ENCODE measurements at places on chromosomes 2 and 18.
A peak's percentile ranks its signal among the peaks of the same experiment; 100 is the strongest.

- peaks cover 14% of the 10 kb centered on the region for H3K4me1 ChIP-seq
- no peaks in the 10 kb centered on the region for H3K36me3 ChIP-seq
- H3K27me3 ChIP-seq = peaks cover 19% of the 10 kb centered on the region
- H3K4me3 ChIP-seq = no peak overlapping the region
- no peak for DNase-seq
Measured at GRCh38 chr2:231930593-231931281, 4.5 kb upstream of the NPPC start.

GRCh38 chr2:127045792-127046501 lies 61.0 kb downstream of the BIN1 start:
- no peak for DNase-seq

DNA sequence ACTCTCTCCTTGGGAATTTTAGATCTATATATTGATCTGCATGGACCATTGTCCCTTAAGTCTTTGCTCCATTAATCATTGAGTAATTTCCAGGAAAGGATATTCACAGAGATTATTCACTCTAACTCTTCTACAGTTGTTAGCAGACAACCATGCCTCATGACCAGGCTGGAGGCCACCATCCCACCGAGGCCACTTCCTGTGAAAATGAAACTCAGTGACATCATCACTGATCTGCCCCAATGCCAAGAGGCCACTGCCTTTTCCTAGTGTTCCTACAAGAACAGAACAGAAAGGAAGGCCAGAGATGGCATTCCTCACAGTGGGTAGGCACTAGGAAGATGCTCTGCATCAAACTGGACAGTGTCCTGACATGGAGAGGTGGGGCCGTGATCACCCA lies 161.3 kb downstream of the DTNA start:
- no peak for DNase-seq
- no peaks in the 10 kb centered on the region for H3K36me3 ChIP-seq
- no peak overlapping the region for H3K27ac ChIP-seq
- no peak overlapping the region for H3K4me3 ChIP-seq

- DNase-seq = no peak
- no peaks in the 10 kb centered on the region for H3K27me3 ChIP-seq
- no peak overlapping the region for H3K27ac ChIP-seq
- H3K4me1 ChIP-seq = no peaks in the 10 kb centered on the region
- H3K4me3 ChIP-seq = no peak overlapping the region
Measured at GRCh38 chr2:142849820-142850219, 27.6 kb upstream of the KYNU start.

- DNase-seq = peak; percentile 55
- no peaks in the 10 kb centered on the region for H3K36me3 ChIP-seq
- H3K4me3 ChIP-seq = peak overlapping the region; percentile 53
- H3K4me1 ChIP-seq = peaks cover 47% of the 10 kb centered on the region
- no peaks in the 10 kb centered on the region for H3K27me3 ChIP-seq
- H3K27ac ChIP-seq = peak overlapping the region; percentile 97
Measured at GRCh38 chr2:70141212-70141901, 49.5 kb downstream of the C2orf42 start.

GRCh38 chr2:96502891-96503636 lies 2.1 kb downstream of the NEURL3 start:
- no peak overlapping the region for H3K27ac ChIP-seq
- H3K4me1 ChIP-seq = peaks cover 16% of the 10 kb centered on the region
- no peaks in the 10 kb centered on the region for H3K27me3 ChIP-seq
- no peaks in the 10 kb centered on the region for H3K36me3 ChIP-seq

- H3K36me3 ChIP-seq = no peaks in the 10 kb centered on the region
- H3K27ac ChIP-seq = no peak overlapping the region
- H3K27me3 ChIP-seq = no peaks in the 10 kb centered on the region
- DNase-seq = no peak
- H3K4me3 ChIP-seq = no peak overlapping the region
Measured at GRCh38 chr18:12296457-12296856, 11.6 kb upstream of the TUBB6 start.

DNA sequence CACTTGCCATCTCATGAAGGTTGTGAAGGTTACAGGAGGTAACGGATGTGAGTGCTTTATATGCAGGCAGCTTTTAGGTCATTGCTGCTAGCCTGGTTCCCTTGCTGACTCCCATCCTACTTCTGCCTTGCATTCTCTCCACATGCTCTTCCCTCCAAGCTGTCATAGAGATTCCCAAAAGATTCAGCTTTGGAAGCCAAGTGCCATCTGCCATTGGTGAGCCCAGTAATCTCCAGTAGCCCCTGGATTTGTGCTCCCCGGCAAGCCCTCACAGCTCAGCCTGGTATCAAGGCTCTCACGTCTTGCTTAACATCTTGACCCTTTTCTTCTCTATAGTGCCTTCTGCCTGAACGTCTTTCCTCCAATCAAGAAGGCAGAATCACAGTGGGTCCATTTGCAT lies 61.6 kb downstream of the MYT1L start:
- H3K4me3 ChIP-seq = no peak overlapping the region
- H3K36me3 ChIP-seq = no peaks in the 10 kb centered on the region
- H3K27me3 ChIP-seq = no peaks in the 10 kb centered on the region

- no peaks in the 10 kb centered on the region for H3K4me1 ChIP-seq
- H3K36me3 ChIP-seq = no peaks in the 10 kb centered on the region
- H3K27ac ChIP-seq = no peak overlapping the region
- no peak overlapping the region for H3K4me3 ChIP-seq
- DNase-seq = no peak
Measured at GRCh38 chr2:82340578-82341053, 2036.1 kb upstream of the LRRTM1 start.

GRCh38 chr2:153068915-153069314 lies 350.5 kb downstream of the ARL6IP6 start:
- no peaks in the 10 kb centered on the region for H3K36me3 ChIP-seq
- no peaks in the 10 kb centered on the region for H3K27me3 ChIP-seq
- H3K4me1 ChIP-seq = no peaks in the 10 kb centered on the region
- no peak overlapping the region for H3K4me3 ChIP-seq
- no peak overlapping the region for H3K27ac ChIP-seq

GRCh38 chr2:112644933-112645309 lies 818 bp upstream of the SLC20A1 start:
- peaks cover 34% of the 10 kb centered on the region for H3K4me1 ChIP-seq
- peak overlapping the region; percentile 66 for H3K4me3 ChIP-seq
- peak overlapping the region; percentile 90 for H3K27ac ChIP-seq
- DNase-seq = no peak
- H3K27me3 ChIP-seq = no peaks in the 10 kb centered on the region

GRCh38 chr2:207491086-207491485 lies 38.7 kb upstream of the CREB1 start:
- no peak overlapping the region for H3K27ac ChIP-seq
- H3K4me1 ChIP-seq = no peaks in the 10 kb centered on the region
- no peak for DNase-seq
- no peaks in the 10 kb centered on the region for H3K36me3 ChIP-seq

DNA sequence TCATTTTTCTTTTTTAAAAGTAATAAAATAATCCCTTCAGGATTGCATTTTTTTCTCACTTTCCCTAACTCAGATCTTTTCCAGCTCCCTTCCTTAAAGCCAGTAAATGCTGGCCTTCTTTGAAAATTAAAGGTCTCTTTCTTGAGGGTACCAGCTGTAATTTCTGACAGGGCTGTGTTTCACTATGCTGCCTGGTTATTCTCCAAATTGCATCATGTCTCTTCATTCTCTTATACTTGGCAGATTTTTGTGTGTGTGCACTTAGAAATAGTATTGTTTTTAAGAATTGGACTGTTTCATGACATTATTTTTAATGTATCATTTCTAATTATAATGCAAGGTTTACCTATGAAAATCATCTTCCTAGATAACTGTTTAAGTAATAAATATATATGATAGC lies 72.0 kb upstream of the EPB41L5 start:
- no peaks in the 10 kb centered on the region for H3K27me3 ChIP-seq
- no peak for DNase-seq
- peaks cover 58% of the 10 kb centered on the region for H3K36me3 ChIP-seq
- no peak overlapping the region for H3K4me3 ChIP-seq
- no peak overlapping the region for H3K27ac ChIP-seq

- H3K27ac ChIP-seq = no peak overlapping the region
- no peaks in the 10 kb centered on the region for H3K27me3 ChIP-seq
- no peak for DNase-seq
- H3K36me3 ChIP-seq = no peaks in the 10 kb centered on the region
- no peak overlapping the region for H3K4me3 ChIP-seq
Measured at GRCh38 chr2:102553601-102554000, 65.8 kb upstream of the SLC9A2 start.

DNA sequence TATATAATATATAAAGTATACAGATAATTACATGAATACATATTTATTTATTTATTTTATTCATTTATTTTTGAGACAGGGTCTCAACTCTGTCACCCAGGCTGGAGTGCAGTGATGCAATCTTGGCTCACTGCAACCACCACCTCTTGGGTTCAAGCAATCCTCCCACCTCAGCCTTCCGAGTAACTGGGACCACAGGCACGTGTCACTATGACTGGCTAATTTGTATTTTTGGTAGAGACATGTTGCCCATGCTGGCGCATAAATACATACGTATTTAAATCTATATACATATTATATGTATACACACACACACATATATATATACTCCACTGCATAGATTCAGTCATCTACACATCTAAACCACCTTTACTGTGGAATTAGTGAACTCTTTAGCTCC lies 20.6 kb upstream of the NDUFV2 start:
- no peak overlapping the region for H3K4me3 ChIP-seq
- H3K4me1 ChIP-seq = peaks cover 15% of the 10 kb centered on the region
- H3K27me3 ChIP-seq = no peaks in the 10 kb centered on the region

DNA sequence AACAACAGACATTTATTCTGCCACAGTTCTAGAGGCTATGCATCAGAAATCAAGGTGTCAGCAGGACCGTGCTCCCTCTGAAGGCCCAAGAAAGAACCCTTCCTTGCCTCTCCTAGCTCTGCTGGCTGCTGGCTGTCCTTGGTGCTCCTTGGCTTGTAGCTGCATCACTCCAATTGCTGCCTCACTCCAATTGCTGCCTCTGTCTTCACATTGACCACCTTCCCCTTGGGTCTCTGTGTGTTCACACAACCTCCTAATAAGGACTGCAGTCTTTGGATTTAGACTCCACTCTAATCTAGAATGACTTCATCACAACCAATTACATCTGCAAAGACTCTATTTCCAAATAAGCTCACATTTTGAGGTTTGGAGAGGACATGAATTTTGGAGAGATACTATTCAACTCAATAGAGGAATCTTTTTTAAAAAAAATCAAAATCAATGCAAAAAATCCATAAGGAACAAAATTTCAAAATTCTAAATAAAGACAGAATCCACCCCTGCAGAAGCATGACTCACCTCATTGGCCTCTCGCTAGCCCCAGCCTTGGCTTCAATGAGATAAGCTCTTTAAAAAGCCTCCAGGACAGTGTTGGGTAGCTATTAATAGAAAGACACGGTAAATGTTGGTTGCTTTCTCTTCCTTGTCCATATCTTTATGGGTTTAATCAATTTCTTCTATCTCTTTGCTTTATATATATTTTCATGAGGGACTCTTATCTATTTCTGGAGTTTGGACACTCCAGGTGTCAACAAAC lies 267.6 kb upstream of the MGAT5 start:
- H3K4me3 ChIP-seq = no peak overlapping the region
- DNase-seq = no peak
- H3K4me1 ChIP-seq = no peaks in the 10 kb centered on the region
- H3K36me3 ChIP-seq = no peaks in the 10 kb centered on the region
- H3K27me3 ChIP-seq = peaks cover 4% of the 10 kb centered on the region
- no peak overlapping the region for H3K27ac ChIP-seq

- H3K36me3 ChIP-seq = no peaks in the 10 kb centered on the region
- no peak overlapping the region for H3K27ac ChIP-seq
- no peak overlapping the region for H3K4me3 ChIP-seq
Measured at GRCh38 chr2:47079515-47080412, 75.3 kb downstream of the STPG4 start.

GRCh38 chr18:65399091-65399490 lies 351.7 kb upstream of the CDH7 start:
- no peaks in the 10 kb centered on the region for H3K4me1 ChIP-seq
- no peak overlapping the region for H3K27ac ChIP-seq
- no peaks in the 10 kb centered on the region for H3K27me3 ChIP-seq
- no peak overlapping the region for H3K4me3 ChIP-seq
- no peak for DNase-seq

DNA sequence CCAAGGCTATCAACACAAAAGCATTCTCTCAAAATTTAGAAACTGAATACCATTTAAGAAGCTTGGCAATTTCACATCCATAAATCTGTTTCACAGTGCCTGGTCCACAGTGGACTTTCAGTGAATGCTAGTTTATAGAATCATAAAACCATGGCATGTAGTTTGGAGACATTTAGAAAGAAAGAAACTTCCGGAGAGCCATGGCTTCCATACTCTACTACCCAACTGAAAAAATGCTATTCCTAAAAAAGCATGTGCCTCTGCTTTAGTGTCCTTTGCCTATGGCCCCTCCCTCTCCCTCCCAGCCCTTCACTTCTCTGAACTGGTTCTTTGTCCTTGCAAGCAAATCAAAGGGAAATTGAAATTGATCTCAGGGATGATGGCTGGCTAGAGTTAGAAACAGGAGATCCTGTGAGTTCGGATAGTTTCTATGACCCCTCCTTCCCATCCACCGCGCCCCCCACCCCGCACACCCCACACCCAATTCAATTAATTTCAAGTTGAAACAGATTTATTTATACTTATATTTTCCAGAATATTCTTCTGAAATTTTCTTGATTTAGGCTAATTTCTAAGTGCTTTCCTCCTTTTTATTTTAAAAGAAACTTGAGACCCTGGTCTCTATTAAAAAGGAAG lies 248.3 kb downstream of the TRIB2 start:
- no peaks in the 10 kb centered on the region for H3K36me3 ChIP-seq
- no peak overlapping the region for H3K4me3 ChIP-seq
- no peak overlapping the region for H3K27ac ChIP-seq
- DNase-seq = no peak

- no peak overlapping the region for H3K27ac ChIP-seq
- H3K4me3 ChIP-seq = no peak overlapping the region
- peaks cover 9% of the 10 kb centered on the region for H3K36me3 ChIP-seq
- H3K27me3 ChIP-seq = no peaks in the 10 kb centered on the region
- no peaks in the 10 kb centered on the region for H3K4me1 ChIP-seq
Measured at GRCh38 chr2:190215620-190216019, 104.0 kb downstream of the HIBCH start.

GRCh38 chr2:127053731-127054603 lies 53.0 kb downstream of the BIN1 start:
- H3K4me3 ChIP-seq = no peak overlapping the region
- H3K27ac ChIP-seq = no peak overlapping the region
- H3K27me3 ChIP-seq = no peaks in the 10 kb centered on the region
- DNase-seq = no peak
- no peaks in the 10 kb centered on the region for H3K4me1 ChIP-seq

DNA sequence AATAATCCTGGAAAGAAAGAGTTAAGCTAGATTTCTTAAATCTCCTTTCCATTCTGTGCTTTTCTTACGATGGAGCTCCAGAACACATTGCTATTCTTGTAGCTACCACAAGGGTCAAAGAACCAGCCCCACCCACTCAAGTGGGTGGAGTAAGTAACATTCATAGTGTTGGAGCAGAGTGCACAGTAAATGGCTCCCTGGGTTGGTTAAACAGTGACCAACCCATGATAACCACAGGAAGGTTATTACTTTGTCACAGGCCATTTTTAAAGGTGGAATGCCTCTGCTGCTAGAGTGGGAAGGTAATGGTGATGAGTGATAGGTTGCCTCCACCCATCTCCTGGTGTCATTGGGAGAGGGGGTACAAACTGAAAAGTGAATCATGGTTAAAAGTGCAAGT lies 13.9 kb downstream of the ARPC2 start:
- H3K4me1 ChIP-seq = peaks cover 35% of the 10 kb centered on the region
